ENCODE measurements at places on chromosomes 6 and 20.

GRCh38 chr6:138465007-138465645 lies 34.2 kb downstream of the NHSL1 start:
- DNase-seq = no peak

DNA sequence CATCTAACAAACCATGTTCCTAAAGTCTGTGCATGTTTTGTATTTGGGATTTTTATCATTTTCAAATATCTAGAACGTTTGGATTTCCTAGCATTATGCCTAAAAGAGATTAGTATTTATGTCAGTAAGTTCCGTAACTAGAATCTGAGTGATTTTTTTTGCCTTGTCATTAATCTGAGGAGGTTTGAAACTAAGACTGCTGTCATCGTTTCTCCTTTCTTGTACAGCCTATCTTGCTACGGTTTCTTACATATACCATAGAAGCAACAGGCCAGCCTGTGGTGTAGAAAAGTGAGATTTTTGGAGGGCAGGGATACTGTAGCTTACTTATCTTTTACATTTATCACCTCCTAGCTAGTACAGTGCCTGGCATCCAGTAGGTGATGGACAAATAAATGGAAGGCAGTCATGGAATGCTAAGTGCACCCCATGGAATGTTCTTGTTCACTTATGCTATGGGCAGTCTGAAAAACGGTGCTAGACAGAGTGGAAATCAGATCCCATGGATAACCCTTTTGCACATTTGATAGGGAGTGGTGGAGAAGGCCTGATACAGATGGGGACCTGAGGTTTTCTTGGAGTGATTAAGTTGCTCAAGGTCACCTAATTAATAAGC lies 93.9 kb downstream of the ARID1B start:
- DNase-seq = no peak

GRCh38 chr6:166908811-166909210 lies 47.5 kb downstream of the RNASET2 start:
- no peak for DNase-seq

DNA sequence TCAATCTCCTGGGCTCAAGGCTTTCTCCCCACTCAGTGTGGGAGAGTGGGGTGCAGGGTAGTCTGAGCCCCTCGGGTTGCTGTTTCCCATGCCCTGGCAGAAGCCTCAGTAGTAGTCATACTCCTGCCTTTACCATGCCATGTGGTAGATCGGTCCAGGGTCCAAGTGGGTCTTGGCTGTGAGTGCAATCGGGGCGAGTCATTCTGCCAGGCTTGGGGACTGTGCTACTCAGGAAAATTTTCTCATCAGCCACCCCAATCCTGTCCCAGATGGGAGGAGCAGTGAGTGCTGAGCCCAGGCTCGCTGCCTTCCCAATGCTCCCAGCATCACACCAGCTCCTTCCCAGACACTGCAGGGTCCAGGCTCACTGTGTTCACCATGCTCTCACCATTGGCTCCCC lies 10.7 kb upstream of the RAET1L start:
- DNase-seq = no peak

- no peak for DNase-seq
Observed at GRCh38 chr20:37295001-37295400, 5.5 kb downstream of the MANBAL start.

GRCh38 chr6:38570750-38571149 lies 69.0 kb downstream of the BTBD9 start:
- no peak for DNase-seq

Data from CD4-positive, alpha-beta T cell treated with Interleukin-17A for 4 hours (primary cell).